ENCODE measurements at places on chromosomes 13 and 19.

DNA sequence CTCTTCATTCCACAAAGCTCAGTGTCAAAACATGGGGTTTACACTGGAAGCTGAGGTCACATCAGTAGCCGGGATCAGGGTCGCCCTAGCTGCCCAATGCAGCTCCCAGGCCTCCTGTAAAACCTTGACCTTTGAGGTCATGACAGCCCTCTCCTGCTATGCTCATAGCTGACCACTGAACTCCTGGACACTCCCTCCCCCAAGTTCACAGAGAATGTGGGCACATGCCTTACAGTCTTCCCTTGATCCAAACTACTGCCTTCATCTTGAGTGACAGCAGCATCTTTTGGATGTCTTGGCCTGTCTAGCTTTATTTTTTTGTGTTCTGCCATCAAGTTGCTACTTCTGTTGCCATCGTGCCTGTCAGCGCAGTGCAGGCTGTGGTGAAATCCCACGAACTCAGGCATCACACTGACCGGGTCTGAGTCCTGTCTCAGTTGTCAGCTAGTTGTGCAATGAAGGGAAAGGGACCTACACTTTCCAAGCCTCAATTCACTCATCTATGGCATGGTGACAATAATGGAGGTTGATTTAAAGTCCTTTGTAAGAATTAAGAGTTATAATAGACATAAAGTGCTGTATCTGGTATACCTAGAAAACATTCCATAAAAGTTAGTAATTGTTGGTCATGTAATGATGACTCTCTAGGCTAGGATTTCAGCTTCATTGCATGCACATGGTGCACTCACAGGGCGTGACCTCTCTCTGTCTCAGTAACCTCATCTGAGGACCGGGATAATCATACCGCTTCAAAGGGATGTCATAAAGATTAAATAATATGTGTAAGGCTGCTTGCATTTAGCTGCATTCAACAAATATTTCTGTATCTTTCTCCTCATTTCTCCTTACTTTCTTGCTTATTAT is 16.4 kb upstream of the ALOX5AP start:
- DNase-seq, result no peak

DNA sequence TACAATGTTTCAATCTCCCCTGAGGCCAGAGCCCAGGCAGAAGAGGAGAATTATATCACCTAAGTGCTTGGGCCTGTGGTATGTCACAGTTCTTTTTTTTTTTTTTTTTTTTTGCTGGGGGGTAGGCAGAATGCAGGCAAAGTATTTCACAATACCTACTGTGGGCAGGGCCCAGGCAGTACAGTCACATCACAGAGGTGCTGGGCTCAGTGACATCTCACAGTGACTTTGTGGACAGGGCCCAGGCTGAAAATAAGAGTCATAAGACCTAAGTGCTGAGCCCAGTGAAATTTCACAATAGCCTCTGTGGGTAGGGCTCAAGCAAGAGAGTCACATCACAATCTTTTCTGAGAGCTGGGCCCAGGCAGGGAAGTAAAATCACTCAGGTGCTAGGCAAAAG is 15.9 kb upstream of the ZNF208 start:
- no peak for DNase-seq

DNA sequence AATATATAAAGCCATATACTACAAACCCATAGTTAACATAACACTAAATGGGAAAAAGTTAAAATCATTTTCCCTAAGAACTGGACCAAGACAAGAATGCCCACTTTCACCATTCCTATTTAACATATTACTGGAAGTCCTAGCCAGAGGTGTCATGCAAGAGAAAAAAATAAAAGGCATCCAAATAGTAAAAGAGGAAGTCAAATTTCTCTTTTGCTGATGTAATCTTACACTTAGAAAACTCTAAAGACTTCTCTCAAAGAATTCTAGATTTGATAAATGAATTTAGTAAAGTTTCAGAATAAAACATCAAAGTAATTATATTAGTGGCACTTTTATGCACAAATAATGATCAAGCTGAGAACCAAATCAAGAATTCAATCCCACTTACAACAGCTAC is 678.9 kb upstream of the SLITRK5 start:
- DNase-seq, result no peak

DNA sequence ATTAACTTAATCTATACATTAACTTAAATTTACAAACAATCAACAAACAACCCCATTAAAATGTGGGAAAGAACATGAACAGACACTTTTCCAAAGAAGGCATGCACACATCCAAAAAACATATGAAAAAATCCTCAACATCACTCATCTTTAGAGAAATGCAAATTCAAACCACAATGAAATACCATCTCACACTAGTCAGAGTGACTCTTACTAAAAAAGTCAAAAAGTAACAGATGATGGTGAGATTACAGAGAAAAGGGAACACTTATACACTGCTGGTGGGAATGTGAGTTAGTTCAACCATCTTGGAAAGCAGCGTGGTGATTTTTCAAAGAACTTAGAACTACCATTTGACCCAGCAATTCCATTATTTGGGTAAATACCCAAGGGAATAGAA is 759.2 kb upstream of the SLITRK1 start:
- DNase-seq, result no peak

- no peak for DNase-seq
These were observed 1381.9 kb downstream of the EFNB2 start for GRCh38 chr13:105153611-105154010.

DNA sequence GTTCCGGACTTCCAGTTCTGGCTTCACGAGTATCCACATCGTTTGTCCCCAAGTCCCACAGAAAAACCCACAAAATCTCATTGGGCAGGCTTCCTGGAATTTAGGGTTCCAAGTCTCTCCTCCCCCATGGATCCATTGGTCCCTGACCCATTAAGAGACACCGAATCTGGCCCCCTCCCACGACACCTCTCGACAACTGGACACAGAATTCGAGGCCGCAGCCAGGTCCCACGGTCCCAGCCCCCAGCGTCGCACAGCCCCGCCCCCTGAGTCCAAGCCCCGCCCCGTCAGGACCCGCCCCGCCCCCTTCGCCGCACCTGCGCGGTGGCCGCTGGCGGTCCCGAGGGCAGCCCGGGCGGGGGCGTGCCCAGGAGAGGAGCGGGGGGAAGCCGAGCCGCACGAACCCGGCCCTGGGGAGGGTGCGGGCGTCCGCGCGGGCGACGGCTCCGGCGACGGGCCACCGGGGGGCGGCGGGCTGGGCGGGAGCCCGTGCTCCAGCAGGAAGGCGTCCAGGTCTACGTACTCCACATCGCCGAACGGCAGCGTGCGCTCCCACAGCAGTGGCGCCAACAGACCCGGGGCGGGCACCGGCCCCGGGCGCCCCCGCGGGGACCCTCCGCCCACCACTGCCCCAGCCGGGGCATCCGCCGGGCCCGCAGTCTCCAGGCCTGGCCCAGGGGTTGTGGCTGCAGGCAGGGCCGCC is 1.8 kb downstream of the DBP start:
- DNase-seq, result peak; percentile 65

GRCh38 chr13:59527500-59527899 is 636.2 kb downstream of the DIAPH3 start:
- no peak for DNase-seq

- no peak for DNase-seq
These were observed 3.0 kb upstream of the NDFIP2 start for GRCh38 chr13:79477968-79478367.

DNA sequence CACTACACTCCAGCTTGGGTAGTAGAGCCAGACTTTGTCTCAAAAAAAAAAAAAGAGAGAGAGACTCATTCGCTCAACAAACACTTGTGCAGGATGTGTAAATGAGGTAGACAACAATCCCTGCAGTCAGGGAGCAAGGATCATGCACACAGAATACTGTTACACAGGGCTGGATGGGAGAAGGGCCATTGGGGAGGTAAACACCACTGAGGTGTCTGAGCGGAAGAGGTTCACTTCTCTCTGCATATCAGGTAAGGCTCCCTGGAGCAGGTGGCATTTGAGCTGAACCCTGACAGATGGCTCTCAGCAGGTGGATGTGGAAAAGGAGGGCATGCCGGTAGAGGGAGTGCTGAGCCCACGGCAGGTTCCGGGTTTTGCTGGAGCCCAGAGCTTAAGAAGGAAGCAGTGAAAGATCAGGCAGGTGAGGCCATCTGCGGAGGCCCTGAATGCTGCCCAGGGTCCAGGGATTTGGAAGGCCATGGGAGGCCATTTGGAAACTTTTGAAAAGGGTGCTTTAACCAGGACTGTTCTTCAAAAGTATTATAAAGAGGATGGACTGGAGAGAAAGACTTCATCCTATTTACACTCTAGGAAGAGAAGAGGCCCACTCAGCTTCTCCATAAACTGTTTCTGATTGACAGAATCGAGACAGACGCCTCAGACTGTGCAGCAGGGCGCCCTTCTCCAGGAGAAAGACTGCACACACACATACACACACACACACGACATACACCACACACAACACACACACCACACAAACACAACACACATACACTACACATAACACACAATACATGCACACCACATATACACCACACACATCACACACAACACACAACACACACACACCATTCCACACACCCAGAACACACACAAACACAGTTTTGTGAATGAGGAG is 199.4 kb downstream of the USP12 start:
- peak; percentile 81 for DNase-seq

GRCh38 chr13:21948769-21949474 is 278.0 kb downstream of the FGF9 start:
- no peak for DNase-seq

Measured in NCI-H345 (cell line).